ENCODE measurements at places on chromosomes 7 and 10.

GRCh38 chr7:113373863-113374262 is 255.5 kb upstream of the SMIM30 start:
- no peak for DNase-seq

DNA sequence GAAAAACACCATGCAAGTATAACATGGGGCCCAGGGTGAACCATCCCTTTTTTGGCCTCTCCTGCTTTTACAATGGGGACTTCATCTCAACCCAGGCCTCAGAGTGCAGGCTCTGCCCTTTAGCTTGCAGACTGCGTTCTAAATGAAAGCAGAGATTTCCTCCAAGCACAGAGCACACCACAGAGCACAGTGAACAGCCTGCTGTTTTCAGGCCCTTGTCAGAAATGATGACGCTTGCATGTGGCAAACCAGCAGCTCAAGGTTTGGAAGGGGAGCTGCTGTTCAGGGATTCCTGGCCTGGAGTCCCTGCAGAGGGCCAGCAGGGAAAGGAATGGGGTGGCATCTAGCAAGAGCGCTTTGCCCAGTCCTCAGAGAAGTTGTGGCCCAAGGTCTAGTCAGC is 167.3 kb upstream of the CDCA7L start:
- DNase-seq: no peak

GRCh38 chr7:80699045-80699638 is 60.7 kb downstream of the CD36 start:
- DNase-seq: peak; percentile 76

GRCh38 chr10:79475877-79476276 is 30.5 kb upstream of the ZCCHC24 start:
- DNase-seq: no peak

GRCh38 chr10:52232561-52233350 is 81.3 kb upstream of the DKK1 start:
- peak; percentile 21 for DNase-seq

DNA sequence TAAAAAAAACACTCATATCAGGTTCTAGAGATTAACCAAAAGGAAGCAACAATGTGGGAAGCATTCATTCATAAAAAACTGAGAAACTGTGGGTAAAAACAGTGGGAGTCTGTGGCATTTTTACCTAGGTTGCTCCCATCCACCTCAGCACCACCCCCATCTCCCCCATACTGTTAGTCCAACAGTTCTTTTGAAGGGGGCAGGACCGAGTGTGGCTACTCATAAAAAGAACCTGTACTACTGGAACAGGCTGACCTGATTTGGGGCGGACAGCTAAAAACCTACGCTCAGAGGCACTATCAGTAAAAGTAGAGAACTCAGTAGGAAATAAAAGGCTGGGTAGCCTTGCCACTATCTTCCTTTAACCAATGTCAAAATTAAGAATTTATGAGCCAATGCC is 84.5 kb downstream of the DPY19L1 start:
- DNase-seq: no peak

- peak; percentile 24 for DNase-seq
These were observed 6.2 kb downstream of the ZYX start for GRCh38 chr7:143387156-143387975.

GRCh38 chr7:103113164-103113563 is 35.7 kb downstream of the NAPEPLD start:
- peak; percentile 96 for DNase-seq

- peak; percentile 40 for DNase-seq
These were observed 68.9 kb upstream of the FOXK1 start for GRCh38 chr7:4612939-4613841.

- DNase-seq: no peak
These were observed 10.8 kb downstream of the CHAT start for GRCh38 chr10:49624629-49625028.

DNA sequence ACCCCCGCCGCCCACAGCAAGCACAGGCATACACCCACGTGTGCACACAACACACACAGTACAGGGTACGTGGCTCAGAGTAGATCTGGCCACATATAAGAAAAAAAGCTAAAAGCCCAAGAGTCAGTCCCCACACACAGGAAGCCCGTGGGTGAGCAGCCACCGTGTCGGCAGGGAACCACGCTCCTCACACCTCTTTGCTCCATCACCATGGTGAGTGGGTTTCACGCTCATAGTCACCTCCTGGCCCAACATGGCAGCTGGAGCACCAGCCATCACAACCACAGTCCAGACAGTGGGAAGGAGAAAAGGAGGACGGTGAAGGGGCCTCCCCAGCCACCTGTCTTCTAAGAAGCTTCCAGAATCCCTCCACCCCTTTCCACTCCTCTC is 76.0 kb upstream of the PDGFA start:
- no peak for DNase-seq

DNA sequence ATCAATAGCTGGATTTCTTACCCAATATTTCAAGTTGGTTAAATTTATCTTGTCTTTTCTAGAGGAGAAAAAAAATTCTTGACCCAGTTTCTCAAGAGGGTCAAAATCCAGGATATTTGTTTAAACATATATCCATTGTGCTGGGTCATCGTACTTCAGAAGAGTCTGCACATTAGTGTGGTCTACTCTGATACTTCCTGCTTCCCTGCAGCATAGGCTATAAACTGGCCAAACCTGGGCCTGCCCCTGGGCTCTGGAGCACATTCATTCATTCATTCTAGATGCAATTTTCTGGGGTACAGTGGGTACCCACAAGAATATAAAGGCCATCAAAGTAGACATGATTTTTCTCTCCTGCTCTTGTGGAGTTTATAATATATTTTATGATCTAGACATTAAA is 142.1 kb upstream of the WNT16 start:
- no peak for DNase-seq

GRCh38 chr7:26690135-26690805 is 174.1 kb downstream of the SKAP2 start:
- DNase-seq: no peak

- no peak for DNase-seq
These were observed 124.8 kb downstream of the CACNA2D1 start for GRCh38 chr7:82318786-82319185.

- DNase-seq: no peak
These were observed 1.1 kb upstream of the MNX1 start for GRCh38 chr7:157011333-157012112.

GRCh38 chr7:36958111-36958733 is 233.9 kb upstream of the AOAH start:
- no peak for DNase-seq

DNA sequence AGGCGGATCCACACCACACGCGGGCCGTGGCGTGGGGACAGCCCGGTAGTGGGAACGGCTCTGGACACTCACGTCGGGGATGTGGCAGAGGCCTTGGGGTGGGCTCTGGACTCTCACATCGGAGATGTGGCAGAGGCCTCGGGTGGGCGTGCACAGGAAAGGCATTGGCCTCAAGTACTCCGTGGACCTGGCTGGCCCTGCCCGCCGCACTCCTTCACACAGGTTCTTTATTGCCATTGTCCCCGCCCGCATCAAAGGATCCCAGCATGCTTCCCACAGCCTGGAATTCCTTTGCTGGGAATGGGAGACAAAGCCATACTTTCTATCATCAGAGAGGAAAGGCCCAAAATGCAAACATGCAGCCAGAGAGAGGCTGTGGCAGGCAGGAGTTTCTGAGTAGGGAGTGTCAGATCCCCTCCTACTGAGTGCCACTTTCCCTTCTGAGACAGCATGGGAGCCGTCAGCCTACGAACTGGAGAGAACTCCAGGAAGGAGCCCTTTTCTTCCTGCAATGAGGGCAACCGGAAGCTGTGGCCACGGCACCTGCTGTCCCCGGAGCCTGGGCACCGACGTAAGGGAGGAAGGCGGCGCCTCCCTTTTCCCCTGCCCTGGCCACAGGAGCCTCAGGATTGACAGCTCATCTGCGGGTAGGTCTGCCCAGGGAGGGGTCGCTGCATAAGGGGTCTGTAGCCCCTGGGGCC is 51.5 kb downstream of the RBM17 start:
- no peak for DNase-seq

- DNase-seq: no peak
These were observed 19.7 kb downstream of the TSPAN12 start for GRCh38 chr7:120838281-120838682.

GRCh38 chr7:146652176-146652575 is 535.6 kb downstream of the CNTNAP2 start:
- no peak for DNase-seq

GRCh38 chr7:83931968-83932367 is 262.6 kb downstream of the SEMA3A start:
- no peak for DNase-seq

DNA sequence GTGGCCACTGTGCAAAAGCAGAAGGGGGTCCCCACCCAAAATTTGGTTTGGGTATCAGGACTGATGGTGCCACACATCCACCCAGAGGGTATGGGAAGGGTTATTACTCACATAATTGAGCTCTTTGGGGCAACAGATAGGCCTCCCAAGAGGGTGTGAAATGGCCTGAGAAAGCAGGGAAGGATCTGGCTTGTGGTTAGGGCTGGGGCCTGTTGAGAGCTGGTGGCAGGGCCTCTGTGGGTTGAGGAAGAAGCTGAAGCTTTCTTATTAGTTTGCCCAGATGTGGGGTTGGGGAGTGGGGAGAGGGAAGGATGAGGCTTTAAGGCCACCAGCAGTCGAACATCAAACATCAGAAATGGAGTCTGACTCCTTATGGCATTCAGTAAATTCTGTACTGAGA is 18.3 kb upstream of the MKI67 start:
- no peak for DNase-seq

DNA sequence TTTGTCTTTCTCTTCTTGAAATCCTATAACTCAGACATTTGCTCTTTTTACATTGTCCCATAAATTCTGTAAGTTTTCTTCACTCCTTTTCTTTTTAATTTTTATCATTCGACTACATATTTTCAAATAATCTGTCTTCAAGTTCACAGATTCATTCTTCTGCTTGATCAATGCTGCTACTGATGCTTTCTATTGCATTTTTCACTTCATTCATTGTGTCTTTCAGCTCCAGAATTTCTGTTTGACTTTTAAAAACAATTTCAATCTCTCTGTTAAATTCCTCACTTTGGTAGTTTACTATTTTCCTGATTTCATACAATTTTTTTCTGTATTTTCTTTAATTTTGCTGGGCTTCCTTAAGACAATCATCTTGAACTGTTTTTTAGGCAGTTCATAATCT is 230.4 kb downstream of the HPSE2 start:
- no peak for DNase-seq

DNA sequence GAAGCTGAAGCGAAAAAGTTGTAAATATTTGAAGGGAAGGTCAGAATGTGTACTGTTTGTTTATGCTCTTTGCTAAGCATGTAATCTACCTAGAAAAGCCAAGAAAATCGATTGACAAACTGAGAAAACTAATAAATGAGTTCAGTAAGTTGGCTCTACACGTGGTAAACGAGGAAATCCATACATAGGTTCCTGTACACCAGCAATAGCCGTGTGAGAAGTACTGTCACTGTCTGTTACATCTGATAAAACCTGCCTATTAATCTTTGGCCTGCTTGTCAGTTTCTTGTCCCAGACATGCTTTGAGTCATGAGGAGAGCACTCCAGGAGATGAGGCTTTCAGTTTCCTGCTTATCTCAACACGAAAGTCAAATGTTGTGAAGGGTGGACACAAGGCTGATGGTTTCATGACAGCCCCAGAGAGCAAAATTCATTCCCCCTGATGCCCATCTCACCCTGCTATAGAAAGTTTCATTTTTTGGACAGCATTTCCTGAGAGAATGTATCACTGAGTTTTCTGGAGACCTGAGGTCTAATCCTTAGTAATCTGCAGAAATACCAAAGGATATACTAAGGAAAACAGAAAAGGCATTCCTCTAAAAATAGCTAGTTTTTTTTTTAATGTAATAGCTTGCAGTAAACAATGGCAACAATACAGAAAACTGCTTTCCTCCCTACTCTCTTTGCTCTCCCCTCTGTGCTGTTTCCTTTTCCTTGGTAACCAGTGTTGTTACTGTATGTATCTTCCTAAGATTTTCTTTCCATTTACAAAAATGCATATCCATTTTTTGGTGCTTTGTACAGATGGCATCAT is 18.8 kb downstream of the BMPR1A start:
- DNase-seq: no peak

DNA sequence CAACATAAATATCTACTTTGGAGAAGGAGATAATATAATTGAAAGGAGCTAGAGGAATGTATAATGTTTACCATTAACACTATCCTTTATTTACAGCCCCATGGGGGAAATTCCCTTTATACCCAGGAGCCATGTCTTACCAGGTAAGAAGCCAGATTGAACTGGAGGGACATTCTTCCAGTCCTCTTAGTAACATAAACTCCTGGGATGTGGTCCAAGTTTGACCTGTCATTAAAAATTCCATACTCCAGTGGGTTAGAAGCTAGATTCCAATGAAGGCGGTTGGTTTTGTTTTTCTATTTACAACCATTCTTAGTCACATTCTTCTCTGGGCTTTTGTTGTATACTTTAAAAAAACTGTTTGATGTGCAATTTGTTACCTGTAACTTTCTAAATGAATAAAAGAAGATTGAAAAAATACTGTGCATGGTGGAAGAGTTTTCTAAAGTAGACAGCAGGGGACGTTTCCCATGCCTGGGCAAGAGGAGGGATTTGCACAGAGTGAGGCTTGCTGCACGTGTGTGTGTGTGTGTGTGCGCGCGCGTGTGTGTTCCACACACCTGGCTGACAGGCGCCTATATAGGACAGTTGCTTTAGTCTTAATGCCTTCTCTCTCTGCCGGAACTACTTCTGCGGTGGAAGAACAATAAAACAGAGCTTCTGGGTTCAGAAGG is 2.0 kb downstream of the PLCE1 start:
- peak; percentile 62 for DNase-seq

DNA sequence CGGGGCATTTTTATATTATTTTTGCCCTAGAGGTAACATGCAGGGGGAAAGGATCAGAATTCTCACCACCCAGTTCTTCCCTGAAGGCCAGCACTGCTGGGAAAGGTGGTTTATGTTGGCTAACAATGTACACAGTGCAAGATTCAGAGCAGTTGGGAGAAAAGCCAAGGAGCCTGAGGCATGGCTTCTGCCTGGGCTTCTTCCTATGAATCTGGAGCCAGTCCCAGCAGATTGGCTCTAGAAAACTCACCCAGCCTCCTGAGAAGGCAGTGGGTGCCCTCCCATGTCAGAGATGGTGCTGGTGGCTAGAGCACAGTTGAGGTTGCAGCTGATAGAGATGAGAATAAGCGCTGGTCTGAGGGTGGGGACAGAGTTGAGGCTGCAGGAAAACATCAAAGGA is 44.7 kb upstream of the GPR26 start:
- DNase-seq: no peak

- DNase-seq: peak; percentile 46
These were observed 287.1 kb upstream of the NEBL start for GRCh38 chr10:21184216-21184615.

DNA sequence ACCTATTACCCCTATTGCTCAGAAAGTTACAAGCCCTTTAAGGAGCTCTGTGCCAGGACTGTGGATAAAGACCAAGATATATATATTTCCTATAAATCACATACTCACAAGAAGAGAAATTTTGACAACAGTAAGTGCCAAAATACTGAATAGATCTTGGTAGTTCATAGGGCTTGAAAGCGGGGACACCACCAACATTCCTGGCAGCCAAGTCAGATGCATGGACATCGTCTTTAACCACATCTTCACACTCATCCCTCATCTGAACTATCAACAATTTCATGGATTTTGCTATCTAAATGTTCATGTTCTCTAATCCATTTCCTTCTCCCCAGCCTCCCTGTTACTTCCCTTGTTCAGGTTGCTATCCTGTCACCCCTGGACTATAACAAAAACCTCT is 67.5 kb upstream of the LRRC17 start:
- DNase-seq: no peak

All from cardiac fibroblast (primary cell).